ENCODE measurements at places on chromosomes 7 and 10.

- no peak for DNase-seq
Observed at GRCh38 chr7:48636391-48637015, 287.8 kb upstream of the CDC14C start.

DNA sequence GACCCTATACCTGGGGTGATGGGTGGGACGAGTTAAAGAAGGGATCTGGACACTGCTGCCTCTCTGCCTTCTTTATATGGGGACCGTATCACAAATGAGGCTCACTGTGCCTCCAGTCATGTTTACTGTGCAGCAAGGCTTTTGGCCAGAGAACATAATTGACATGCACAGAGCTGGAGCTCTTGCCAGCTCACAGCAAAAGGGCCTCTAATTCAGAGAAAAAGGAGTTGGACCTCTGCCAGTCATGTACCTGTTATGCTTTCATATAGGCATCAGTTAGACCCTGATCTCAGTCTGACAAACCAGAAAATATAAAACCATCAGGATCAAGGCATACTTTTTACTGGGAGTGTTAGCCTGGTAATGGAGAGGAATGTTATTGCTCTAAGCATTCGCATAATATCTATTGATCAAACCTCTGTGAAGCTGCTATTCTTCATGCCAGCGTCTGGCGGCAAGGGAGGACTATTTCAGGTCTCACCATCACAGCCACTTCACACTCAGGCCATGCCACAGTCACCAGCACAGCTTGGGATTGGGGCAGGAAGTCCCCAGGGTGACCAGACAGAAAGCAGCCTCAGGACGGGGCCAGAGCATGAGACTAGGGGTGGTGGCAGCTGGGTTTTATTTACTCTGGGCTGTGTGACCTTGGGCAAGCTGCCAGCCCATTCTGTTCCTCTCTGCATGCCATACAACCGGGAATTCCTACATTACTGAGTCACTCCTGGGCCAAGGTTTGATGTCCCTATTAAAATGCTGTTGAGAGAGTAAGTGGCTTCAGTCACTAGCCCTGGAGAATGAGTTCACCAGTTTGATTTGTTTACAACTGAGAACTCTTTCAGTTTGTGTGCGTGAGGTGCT lies 90.1 kb downstream of the NPSR1 start:
- DNase-seq, result no peak

DNA sequence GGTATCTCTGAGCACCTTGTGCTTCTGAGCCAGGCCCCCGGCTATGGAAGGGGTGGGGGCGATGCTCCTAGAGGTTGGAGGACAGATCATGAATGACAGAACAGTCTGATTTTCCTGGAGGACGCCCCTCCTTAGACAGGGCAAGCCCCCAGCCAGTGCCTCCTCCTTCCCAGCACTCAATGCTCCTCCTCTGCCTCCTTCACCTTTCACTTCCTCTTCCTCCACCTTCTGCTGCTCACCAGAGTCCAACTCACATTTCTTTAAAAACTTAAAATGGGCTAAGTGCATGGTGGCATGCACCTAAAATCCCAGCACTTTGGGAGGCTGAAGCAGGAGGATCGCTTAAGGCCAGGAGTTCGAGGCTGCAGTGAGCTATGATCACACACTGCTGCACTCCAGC lies 71.1 kb upstream of the CUX1 start:
- DNase-seq, result no peak

GRCh38 chr7:158073845-158074840 lies 513.5 kb downstream of the PTPRN2 start:
- no peak for DNase-seq

GRCh38 chr10:92263396-92263795 lies 27.5 kb downstream of the CPEB3 start:
- DNase-seq, result no peak

Data from stimulated activated CD4-positive, alpha-beta T cell treated with anti-CD3 and anti-CD28 coated beads, Interleukin-1b, Interleukin-23, amount 100 ng/mL, for 1 hour (primary cell).